NCI-H1436 (cell line): ENCODE measurements at places on chromosomes 7 and 10.

- no peak for DNase-seq
These were observed 8.1 kb downstream of the FAM171A1 start for GRCh38 chr10:15363031-15363430.

- no peak for DNase-seq
These were observed 219.5 kb downstream of the CCDC3 start for GRCh38 chr10:12781976-12782375.

DNA sequence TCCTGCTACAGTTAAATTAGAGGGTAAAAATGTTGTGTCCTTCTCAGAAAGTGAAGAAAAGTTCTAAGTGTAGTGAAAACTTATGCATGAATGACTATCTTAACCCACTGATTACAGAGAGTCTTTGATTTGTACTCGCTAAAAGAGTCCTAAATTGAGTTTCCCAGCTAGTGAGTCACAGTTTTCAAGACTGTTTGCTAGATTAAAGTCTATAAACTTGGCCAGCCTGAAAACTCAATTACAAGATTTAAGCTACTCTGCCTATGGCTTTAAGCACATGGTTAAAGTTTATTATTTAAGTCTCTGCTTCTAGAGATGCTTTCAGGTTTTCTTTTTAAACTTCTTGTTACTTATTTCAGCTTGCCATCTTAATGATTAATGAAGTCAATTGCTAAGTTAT lies 44.4 kb downstream of the MRPS24 start:
- no peak for DNase-seq

GRCh38 chr10:66555061-66555460 lies 370.8 kb upstream of the LRRTM3 start:
- no peak for DNase-seq

DNA sequence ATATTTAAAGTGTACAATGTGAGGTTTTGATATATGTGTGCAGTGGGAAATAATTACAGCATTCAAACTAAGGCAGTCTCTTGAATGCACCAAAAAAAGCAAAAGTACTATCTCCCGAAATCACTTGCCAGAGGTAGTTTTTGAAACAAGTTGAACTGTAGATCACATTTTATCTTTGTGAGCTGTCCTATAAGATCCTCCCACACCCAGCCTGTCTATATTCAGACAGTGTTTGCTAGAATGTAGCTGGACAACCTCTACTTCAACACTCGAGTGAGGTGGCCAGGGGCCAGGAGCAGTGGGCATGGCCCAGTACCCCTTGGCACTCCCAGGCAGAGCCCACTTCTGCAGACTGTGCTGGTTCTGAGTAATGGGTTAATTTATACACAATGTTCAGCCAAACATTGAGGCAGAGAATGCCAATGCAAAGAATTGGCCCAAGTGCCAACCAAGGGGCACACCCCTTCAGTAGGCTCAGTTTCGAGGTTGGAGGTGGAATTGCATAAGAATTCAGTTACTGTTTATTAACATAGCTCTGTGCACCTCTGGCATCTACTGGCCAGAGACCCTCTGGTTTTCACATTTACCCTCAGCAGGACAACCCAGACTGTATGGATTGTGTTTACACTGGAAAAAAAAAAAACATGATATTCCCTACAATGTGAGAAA lies 70.5 kb downstream of the AHR start:
- no peak for DNase-seq

GRCh38 chr7:100763556-100764140 lies 30.3 kb downstream of the ZAN start:
- no peak for DNase-seq

DNA sequence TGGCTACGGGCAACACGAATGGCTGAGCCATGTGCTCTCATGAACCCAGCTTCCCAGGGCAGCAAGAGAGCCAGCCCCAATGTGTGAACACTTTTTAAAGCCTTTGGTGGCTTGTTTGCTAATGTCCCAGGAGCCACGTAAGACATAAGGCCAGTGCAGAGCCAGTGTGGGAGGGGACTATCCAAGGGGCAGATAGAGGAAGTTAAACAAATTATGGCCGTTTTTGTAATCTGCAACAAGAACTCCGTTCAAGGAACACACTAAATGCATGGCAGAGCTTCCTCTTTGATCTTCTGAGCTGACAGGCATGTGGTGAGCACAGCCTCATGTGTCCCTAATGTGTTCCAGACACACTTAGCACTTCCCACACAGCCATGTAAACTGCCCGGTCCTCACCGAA lies 133.3 kb downstream of the TEX36 start:
- DNase-seq = no peak

GRCh38 chr7:46934198-46934825 lies 647.6 kb downstream of the TNS3 start:
- DNase-seq = no peak

GRCh38 chr7:101137651-101138212 lies 10.8 kb downstream of the SERPINE1 start:
- DNase-seq = no peak
